ENCODE measurements at places on chromosomes 5 and 9. TPM values are rescaled to one million over a fixed set of nuclear protein-coding genes. Genes with fewer than 3 reads are reported as not detected.

The RGS3 gene
- total RNA-seq, result 36.5 TPM

DNA sequence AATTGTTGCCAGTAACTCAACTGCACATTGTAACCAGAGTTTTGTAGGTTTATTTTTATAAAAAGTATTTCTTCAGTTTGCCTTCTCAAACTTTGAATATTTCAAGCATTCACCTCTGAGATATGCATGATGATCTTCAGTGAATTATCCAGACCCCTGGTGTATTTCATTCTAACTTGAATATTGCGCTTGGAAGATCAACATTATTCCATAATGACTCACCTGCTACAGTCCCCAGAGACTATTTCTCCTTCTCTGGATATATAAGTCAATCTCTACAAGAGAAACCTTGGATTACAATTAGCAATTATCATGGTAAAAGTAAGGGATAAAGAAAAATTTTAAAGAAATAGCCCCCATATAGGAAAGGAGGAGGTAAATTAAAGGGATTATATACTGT, 1041.0 kb downstream of the TLE1 start:
- no peak overlapping the region for H3K27ac ChIP-seq
- DNase-seq, result no peak
- H3K4me1 ChIP-seq, result no peaks in the 10 kb centered on the region
- H3K27me3 ChIP-seq, result no peaks in the 10 kb centered on the region

DNA sequence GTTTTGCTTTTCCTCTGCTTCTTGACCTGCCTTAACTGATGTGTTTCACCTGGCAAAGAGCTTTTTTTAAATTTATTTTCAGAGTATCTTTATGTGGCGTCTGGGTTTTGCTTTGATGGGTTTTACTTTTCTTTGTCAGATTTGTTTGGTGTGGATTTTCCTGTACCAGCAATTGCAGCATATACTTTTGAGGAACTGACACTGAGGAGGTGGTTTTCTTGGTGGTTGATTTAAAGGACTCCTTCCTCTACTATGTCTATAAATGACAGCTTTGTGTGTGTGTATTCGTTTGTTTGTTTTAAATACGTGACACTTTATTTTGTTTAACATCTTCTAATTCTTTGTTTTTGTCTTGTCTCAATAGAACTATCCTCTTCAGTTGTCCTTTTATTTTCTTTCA, 1071.9 kb upstream of the ARRDC3 start:
- no peaks in the 10 kb centered on the region for H3K4me1 ChIP-seq
- no peaks in the 10 kb centered on the region for H3K27me3 ChIP-seq
- DNase-seq, result no peak

GRCh38 chr9:133735415-133735775, 2.8 kb downstream of the SARDH start:
- H3K27ac ChIP-seq, result no peak overlapping the region
- peaks cover 3% of the 10 kb centered on the region for H3K4me1 ChIP-seq
- no peaks in the 10 kb centered on the region for H3K36me3 ChIP-seq
- H3K27me3 ChIP-seq, result no peaks in the 10 kb centered on the region
- no peak for DNase-seq
- H3K4me3 ChIP-seq, result no peak overlapping the region

DNA sequence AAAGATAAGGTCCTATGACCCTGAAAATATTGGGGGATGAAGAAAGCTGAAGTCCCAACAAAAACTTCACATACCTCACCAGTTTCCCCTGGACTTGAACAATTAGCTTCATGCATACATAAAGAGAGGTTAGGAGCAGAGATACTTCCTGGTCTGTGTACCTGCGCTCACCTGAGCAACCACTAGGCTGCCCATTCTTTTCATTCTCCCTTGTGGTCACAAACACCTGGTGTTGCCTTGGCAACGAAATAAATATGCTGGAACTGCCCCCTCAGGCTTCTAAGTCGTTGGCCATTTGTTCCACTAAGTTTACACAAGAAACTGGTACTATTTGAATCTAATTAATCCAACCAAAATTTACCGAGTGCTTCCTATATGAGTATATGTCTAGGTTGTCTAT, 18.1 kb downstream of the OTP start:
- H3K4me3 ChIP-seq, result no peak overlapping the region
- H3K4me1 ChIP-seq, result no peaks in the 10 kb centered on the region
- peaks cover 67% of the 10 kb centered on the region for H3K27me3 ChIP-seq

GRCh38 chr9:73437758-73438157, 286.1 kb downstream of the ANXA1 start:
- no peaks in the 10 kb centered on the region for H3K36me3 ChIP-seq
- H3K27ac ChIP-seq, result no peak overlapping the region
- H3K4me3 ChIP-seq, result no peak overlapping the region
- no peak for DNase-seq
- no peaks in the 10 kb centered on the region for H3K27me3 ChIP-seq
- H3K4me1 ChIP-seq, result no peaks in the 10 kb centered on the region

GRCh38 chr9:69577123-69577522, 95.0 kb downstream of the APBA1 start:
- no peak overlapping the region for H3K27ac ChIP-seq
- H3K4me1 ChIP-seq, result no peaks in the 10 kb centered on the region
- DNase-seq, result no peak
- no peaks in the 10 kb centered on the region for H3K36me3 ChIP-seq
- H3K27me3 ChIP-seq, result peaks cover 15% of the 10 kb centered on the region

- H3K4me1 ChIP-seq, result no peaks in the 10 kb centered on the region
- peaks cover 42% of the 10 kb centered on the region for H3K36me3 ChIP-seq
- H3K4me3 ChIP-seq, result no peak overlapping the region
Observed at GRCh38 chr9:2780326-2780725, 63.0 kb downstream of the KCNV2 start.

DNA sequence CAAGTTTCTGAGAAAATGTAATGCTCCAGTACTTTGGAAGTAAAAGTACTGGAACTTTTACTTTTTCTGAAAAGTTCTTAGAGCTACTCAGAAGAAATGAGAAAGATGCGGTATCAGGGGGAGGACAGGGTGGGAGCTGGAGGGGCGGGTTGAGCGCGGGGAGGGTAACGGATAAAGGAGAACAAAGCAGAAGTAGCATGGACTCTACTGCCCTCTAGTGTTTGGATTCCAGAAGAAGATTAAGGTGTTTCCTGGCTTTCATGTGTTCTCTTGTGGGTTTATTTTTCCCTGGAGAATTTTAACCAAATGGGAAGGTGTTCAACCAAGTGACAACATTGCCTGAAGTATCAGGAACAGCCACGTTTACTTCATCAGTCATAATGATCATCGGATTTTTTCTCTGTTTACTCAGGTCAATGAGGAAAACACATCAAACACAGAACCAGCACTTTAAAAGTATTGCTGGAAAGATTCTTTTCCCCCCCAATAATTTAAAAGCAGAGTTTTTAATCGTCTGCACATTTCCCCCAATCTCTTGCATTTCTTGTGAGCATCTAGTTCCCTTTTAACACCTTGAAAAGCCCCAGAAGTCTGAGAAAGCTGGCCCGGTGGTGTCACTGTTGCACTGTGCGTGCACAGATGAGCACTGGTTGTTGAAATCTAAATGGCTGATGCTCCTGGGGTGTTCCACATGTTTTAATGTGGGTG, 190.6 kb downstream of the MPDZ start:
- H3K27ac ChIP-seq, result no peak overlapping the region
- no peaks in the 10 kb centered on the region for H3K4me1 ChIP-seq
- no peaks in the 10 kb centered on the region for H3K27me3 ChIP-seq
- no peaks in the 10 kb centered on the region for H3K36me3 ChIP-seq
- no peak overlapping the region for H3K4me3 ChIP-seq

DNA sequence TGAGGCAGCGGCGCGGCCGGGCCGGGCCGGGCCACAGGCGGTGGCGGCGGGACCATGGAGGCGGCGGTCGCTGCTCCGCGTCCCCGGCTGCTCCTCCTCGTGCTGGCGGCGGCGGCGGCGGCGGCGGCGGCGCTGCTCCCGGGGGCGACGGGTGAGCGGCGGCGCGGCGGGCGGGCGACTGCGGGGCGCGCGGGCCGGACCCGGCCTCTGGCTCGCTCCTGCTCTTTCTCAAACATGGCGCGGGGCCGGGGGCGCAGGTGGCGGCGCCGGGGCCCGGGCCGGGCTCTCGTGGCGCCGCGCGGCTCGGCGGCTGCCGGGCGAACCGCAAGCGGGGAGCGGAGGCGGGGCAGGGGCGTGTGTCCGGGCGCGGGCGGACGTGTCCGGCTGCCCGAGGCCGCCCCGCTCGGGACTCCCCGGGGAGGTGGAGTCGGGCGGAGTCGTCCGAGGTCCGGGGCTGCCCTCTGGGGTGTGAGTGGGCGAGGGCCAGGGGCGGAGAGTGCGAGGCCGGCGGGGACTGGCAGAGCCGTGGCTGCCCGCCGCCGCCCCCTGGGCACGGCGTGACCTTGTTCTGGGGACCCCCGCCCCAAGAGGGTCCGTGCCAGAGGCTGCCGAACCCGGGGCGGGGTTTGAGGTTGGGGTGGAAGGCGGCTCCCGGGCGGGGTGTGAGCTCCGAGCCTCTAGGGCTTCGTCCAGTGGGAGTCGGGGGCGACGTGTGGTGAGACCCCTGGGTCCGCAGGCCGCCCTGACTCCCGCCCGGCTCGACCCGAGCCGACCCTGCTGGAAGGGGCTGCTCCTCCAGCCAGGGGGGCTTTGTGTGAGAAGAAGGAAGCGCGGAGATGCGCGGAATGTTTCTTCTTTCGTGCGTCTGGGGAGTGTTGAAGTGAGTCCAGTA, 485 bp downstream of the TGFBR1 start:
- no peaks in the 10 kb centered on the region for H3K27me3 ChIP-seq
- H3K4me1 ChIP-seq, result peaks cover 64% of the 10 kb centered on the region
- peak; percentile 76 for DNase-seq
- H3K27ac ChIP-seq, result peak overlapping the region; percentile 72
- H3K36me3 ChIP-seq, result no peaks in the 10 kb centered on the region
- H3K4me3 ChIP-seq, result peak overlapping the region; percentile 82
